T-helper 9 cell (primary cell): ENCODE measurements at places on chromosomes 2 and 18.
A peak's percentile ranks its signal among the peaks of the same experiment; 100 is the strongest.

- DNase-seq = no peak
Observed at GRCh38 chr18:1017227-1018058, 112.8 kb downstream of the ADCYAP1 start.

- DNase-seq = no peak
Observed at GRCh38 chr18:64017870-64018269, 48.0 kb downstream of the SERPINB8 start.

- DNase-seq = no peak
Observed at GRCh38 chr2:226411727-226412360, 387.8 kb downstream of the IRS1 start.

GRCh38 chr2:163570391-163570790, 165.4 kb downstream of the FIGN start:
- no peak for DNase-seq

DNA sequence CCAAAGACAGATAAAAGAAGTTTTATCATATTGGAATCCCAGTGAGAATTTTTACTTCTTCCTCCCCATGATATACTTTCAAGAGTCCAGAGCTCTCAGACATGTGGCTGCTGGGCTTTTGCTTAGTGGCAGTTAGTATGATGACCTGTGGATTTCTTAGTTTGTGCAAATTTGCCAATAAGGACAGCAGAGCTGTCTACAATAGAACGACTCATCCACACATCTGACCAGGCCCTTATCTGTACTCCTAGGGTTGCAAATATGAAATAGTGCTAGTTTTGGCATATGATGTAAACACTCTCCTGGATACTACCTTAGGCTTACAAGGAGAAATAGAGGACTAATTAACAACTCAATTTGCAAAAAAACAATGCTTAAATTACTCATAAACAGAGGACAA, 758.4 kb upstream of the TMEFF2 start:
- no peak for DNase-seq

- DNase-seq = no peak
Observed at GRCh38 chr2:27920148-27920885, 29.8 kb downstream of the BABAM2 start.

DNA sequence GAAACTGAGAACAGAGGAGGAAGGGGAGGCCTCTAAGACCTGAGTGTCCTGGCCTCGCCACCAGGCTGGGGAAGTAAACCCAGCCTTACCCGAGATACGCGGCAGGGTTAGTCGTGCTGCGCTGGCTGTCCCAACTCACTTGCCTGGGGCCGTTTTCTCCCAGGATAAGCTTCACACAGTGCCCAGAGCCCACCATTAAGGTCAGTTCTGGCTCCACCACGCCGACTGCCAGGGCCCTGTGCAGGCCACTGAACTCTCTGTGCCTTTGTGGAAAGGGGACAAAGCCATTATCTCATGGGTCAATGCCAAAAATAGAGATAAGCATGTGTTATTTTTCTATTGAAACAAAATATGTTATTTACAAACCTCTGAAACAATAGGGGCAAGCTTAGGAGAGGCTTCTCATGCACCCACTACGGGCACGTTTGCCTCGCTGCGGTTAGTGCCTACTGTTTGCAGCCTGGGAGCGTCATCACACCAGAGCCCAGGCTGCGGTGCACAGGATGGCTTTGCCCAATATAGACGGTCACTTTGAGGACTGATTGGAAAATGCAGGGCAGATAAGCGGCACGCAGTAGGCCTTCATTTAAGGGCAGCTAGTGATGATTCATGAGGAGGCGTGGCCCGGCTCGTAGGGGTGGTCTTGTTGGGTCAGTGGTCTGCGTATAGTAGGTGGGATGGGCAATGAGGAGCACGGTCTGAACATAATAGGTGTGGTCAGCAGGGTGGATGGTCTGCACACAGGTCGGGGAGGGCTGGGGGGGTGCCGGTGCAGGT, 242.1 kb downstream of the GLI2 start:
- DNase-seq = no peak

DNA sequence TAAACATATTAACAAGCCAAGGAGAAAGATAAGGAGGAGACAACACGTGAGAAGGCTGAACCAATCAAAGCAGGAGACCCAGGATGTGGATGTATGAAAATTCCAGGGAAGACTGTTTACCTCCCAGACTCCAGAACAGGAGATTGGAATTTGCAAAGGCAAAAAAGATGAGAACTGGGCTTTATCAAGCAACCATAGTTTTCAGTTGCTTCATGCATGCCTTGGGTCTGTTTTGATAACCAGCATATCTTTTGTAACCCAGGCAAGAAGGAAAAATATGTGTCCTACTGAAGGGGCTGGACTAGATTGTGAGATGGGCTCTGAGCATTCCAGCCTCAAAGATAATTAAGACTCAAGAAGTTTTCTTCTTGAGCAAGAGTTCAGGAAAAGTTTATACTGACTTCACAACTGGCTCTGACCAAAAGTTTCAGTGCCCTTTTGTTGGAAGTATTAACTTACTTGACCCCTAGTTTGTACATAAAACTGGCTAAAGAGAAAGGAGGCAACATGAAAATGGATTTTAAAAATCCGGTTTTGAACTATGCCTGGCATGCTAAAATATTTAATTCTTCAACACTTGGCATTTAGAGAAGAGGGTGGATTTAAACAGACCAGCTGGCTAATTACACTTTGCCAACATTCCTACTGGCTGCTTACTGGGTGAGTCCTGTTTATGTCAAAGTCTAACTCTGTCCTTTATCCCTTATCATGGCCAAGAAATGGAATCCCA, 79.3 kb upstream of the CD28 start:
- no peak for DNase-seq

GRCh38 chr2:12227941-12228608, 481.6 kb downstream of the LPIN1 start:
- DNase-seq = no peak

DNA sequence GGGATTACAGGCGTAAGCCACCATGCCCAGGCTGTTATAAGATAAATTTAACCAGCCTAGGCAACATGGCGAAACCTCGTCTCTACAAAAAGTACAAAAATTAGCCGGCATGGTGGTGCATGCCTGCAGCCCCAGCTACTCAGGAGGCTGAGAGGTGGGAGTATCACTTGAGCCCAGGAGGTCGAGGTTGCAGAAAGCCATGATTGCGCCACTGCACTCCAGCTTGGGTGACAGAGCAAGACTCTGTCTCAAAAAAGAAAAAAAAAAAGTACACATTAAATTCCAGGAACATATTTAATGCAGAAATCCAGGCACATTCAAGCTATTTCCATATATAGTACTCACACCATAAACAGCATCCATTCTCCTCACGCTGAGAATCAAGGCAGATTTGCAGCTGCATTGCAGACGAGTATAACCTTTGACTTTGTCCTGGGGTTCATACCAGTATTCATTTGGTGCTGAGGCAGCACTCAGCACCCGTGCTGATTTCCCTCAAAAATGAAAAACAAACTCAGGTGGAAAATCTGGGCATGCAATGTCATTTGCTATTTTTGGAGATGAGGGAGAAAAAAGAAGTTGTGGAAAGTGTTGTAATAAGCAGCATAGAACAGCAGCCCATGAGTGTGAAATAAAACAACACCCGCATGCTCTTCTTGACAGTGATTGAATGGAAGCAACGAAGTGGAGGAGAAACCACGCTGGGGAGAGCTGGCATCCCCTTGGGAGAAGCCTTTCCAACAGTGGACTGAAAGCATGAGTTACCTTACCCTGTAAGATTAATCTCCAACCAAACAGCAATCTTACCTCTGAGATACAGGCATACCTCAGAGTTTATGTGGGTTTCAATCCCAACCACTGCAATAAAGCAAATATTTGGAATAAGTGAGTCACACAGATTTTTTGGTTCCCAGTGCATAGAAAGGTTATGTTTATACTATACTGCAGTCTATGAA, 46.8 kb upstream of the ANXA4 start:
- DNase-seq = no peak

DNA sequence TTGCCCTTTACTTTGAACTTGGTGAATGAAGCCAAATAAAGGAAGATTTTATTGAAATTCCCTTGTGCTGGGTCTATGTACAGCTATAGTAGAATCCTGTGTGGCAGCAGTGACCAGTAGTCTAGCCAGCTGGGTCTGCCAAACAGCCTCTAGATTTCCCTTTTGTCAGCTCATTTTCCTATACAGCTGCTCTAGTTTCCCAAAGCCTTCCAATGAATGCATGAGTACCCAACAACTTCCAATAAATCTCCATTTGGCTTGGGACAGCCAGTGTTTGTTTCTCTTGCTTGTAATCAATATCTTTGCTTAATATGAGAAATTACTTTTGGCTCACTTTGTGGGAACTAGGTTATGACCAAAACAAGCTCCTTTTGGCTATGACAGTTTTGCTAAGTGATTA, 43.6 kb downstream of the SCN9A start:
- DNase-seq = no peak

DNA sequence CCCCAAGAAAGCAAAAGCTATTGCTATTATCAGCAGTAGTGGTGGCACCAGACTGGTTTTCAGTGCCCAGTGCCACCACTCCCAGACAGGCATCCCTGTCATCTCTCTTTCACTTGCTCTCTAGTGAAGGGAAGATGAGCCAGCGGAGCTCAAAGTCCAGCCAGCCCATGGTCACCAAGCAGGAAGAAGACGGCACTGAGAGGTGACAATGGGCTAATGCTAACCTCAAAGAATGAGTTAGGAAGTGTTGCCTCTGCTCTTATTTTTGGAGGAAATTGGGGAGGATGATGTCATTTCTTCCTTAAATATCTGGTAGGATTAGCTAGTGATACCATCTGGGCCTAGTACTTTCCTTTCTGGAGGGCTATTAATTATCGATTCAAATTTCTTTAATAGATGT, 1.7 kb downstream of the SP140 start:
- DNase-seq = no peak

GRCh38 chr2:200341376-200341775, 34.9 kb downstream of the SPATS2L start:
- no peak for DNase-seq

GRCh38 chr2:184125867-184126266, 472.5 kb upstream of the ZNF804A start:
- no peak for DNase-seq

- DNase-seq = no peak
Observed at GRCh38 chr18:75656563-75657247, 229.2 kb upstream of the SMIM21 start.

DNA sequence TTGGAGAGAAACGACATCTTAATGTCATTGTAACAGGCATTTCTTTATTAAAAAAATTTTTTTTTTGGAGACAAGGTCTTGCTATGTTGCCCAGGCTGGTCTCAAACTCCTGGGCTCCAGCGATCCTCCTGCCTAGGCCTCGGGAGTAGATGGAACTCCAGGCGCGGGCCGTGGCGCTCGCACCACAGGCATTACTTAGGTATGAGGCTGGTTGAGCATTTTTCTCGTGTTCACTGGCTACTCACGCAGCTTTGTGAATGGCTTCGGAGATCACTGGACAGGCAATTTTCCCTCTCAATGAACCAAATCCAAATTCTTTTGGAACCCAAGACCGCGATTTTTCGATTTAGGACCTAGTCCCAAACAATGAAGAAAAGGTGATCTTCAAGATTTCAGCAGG, 795 bp upstream of the TCF7L1 start:
- no peak for DNase-seq

GRCh38 chr2:106095478-106096298, 98.4 kb downstream of the UXS1 start:
- DNase-seq = peak; percentile 72

GRCh38 chr2:238839428-238839827, 8.5 kb upstream of the TWIST2 start:
- DNase-seq = no peak

DNA sequence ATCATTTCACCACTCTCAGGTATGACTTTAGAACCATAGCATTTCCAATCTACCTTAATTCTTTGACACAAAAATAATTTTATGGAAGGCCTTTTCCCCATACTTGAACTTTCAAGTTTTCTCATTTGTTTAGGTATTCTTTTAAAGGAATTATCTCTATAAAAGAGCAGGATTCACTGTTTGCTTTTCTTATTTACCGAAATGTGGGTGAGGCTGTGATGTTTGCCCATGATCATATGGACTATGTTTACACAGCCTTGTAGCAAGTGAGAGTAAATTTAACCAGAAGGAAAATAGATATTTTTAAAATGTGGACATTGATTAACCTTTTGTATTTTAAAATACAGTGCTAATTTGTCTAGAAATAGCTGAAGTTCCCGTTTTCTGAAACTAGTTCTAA, 26.3 kb downstream of the CAB39 start:
- no peak for DNase-seq

DNA sequence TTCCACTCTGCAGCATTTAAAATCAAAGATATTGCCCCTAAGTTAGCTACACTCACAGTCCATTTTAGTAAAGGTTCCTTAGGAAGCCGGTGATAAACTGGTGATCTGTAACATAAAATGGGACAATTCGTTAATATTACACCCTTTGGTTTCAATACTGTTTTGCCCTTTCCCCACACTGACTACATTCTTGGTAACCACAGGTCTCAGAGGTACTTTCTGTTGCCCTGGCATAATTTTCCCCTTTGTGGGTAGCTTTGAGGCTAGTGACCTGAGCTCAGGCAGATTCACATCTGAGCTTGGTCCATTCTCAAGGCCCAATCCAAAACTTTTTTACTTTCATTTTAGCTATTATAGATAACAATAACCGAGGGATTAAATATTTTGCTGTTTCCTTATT, 32.9 kb upstream of the CSRNP3 start:
- no peak for DNase-seq

DNA sequence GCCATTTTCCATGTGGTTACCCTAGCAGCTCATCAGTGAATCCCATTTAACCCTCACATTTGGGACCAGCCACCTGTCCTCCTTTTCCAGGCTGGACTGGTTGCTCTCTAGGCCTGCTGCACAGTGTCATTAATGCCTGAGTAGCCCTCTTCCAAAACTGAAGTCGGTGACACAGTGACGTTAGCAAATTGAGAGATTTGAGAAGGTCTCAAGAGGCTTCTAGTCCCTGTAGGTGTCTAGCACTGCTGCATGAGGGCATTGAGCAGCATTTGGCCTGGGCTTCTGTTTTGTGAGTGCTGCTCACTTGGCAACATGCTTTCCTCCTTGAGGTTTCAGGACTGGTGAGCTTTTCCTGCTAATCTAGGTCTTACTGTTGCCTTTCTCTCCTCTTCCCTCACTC, 36.7 kb downstream of the PKP4 start:
- DNase-seq = no peak

DNA sequence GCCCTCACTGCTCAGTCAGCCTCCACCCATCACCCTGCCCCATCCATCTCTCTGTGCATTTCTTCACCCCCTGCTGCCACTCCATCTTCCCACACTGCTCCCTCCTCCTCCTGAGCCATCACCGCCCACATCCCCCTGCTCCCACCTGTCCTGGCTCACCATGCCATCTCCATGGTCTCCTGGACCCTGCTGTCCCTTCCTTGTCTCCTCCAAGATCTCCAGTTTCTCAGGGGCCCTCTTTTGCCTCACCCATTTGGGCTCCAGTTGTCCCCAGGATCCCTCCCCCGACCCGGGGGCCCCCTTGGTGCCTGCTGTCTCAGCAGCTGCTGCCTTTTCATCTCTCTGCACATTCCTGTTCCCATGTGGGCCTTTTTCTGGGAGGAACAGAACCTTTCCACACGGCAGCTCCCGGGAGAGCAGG, 10.6 kb downstream of the SPEG start:
- no peak for DNase-seq

- DNase-seq = no peak
Observed at GRCh38 chr2:30757749-30758148, 49.5 kb downstream of the CAPN13 start.

GRCh38 chr2:49719241-49719640, 564.9 kb upstream of the FSHR start:
- DNase-seq = no peak

- DNase-seq = no peak
Observed at GRCh38 chr2:126963390-126963789, 64.7 kb downstream of the TEX51 start.

- DNase-seq = no peak
Observed at GRCh38 chr2:28606986-28607441, 111.2 kb downstream of the PLB1 start.
